ENCODE measurements at places on chromosomes 4 and X.

GRCh38 chr4:86947501-86948120, 12.8 kb downstream of the AFF1 start:
- DNase-seq, result no peak

GRCh38 chrX:12881914-12882313, 15.0 kb downstream of the TLR7 start:
- no peak for DNase-seq

DNA sequence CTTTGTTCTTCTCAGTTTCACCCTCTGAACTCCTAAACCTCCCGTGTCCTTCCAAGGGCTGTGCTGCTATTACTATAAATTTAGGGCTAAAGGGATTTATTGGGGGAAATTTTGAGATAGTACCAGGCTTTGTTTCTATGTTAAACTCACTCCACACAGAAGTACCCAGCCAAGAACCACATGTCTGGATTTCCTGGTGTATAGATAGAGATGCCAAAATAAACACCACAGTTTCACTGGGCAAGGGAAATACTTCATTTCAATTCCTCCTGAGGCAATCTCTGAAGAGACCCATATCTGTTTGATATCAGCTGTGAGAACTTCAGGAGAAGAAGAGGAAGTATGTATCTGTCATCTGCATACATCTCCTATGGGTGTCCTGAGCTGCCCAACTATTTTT, 21.7 kb upstream of the CLNK start:
- no peak for DNase-seq

- no peak for DNase-seq
Observed at GRCh38 chr4:1338752-1339414, 8.1 kb upstream of the UVSSA start.

DNA sequence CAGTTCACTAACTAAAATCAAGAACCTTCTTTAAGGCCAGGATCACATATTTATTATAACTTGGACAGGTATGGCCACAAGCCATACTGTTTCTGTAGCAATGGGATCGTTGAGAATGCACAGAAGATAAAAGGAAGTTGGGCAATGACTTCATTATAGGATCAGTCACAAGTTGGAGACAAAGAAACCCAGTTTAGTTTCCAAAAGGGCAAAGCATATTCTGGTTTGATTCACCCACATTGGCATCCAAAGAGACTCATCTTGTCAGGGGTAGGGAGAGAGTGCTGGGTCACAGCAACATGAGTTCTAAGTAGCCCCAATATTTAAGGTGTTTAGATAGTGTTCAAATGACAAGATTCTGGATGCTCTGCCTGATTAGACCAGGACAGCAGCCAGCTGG, 317.1 kb upstream of the GALNT7 start:
- DNase-seq, result no peak

GRCh38 chr4:83110970-83111750, 3.4 kb downstream of the PLAC8 start:
- no peak for DNase-seq

- no peak for DNase-seq
Observed at GRCh38 chr4:1536579-1537409, 130.6 kb upstream of the NKX1-1 start.

DNA sequence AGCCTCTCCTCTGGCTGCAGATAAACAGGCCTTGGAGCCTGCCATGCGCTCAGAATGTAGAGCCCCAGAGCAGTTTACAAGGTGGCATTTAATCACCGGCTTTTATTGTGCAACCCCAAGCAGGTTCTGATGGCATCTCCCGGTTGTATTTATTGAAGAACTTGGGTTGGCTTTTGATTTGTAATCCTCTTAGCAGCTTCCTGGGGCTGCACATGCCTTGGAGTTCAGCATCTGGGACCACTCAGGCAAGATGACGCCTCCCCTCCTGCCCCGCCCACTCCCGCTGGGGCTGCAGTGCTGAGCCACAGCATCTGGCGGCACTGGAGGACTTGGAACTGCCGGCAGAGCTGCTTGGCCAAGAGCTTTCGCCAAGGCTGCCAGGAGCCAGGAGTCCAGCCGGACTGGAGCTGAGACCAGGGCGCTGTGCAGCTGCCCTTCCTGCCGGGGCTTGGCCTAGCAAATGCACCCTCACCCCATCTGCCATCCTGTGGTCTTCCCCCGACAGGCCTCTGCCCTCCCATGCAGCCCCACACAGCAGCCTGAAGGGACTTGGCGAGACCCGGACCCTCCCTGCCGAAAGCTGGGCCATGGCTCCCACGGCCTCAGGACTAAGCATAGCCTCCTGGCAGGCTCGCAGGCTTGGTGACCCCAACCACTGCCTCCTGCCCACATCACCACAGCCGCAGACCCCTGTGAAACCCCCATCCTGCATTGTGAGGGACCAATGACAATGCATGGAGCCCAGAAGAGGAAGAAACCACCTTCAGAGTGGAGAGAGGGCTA, 5.4 kb downstream of the HTRA3 start:
- DNase-seq, result peak; percentile 76
